ENCODE measurements at places on chromosomes 12 and 14.

DNA sequence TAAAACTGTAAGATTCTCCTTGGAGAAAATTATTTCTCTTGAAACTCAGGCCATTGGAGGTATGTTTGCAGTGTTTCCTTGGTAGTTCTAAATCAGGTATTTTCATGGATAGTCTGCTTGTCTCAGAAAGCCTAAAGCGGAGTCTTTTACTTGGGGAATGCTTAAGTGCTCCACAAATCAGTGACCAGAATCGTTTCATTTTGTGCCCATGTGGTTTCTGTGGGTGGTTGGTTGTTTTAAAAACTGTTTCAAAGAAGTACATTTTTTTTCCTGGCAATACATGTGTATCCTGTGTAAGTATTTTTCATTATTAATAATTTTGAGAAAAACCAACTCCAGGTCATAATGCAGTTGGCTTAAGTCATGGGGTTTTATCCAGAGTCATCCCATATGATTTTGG, 33.6 kb downstream of the CCDC91 start:
- no peak for DNase-seq

DNA sequence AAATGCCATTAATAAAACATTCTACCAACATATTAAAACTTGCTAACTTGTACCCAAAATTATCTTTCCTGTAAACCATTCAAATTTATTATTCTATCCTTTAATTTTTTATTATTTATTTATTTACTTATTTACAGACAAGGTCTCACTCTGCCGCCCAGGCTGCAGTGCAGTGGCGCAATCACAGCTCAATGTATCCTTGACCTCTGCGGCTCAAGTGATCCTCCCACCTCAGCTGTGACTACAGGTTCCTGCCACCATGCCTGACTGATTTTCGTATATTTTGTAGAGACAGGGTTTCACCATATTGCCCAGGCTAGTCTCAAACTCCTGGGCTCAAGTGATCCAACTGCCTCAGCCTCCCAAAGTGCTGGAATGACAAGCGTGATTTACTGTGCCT, 20.4 kb upstream of the LIN7A start:
- DNase-seq, result no peak

- DNase-seq, result peak; percentile 86
Observed at GRCh38 chr14:58744801-58745394, 107.1 kb downstream of the DACT1 start.

DNA sequence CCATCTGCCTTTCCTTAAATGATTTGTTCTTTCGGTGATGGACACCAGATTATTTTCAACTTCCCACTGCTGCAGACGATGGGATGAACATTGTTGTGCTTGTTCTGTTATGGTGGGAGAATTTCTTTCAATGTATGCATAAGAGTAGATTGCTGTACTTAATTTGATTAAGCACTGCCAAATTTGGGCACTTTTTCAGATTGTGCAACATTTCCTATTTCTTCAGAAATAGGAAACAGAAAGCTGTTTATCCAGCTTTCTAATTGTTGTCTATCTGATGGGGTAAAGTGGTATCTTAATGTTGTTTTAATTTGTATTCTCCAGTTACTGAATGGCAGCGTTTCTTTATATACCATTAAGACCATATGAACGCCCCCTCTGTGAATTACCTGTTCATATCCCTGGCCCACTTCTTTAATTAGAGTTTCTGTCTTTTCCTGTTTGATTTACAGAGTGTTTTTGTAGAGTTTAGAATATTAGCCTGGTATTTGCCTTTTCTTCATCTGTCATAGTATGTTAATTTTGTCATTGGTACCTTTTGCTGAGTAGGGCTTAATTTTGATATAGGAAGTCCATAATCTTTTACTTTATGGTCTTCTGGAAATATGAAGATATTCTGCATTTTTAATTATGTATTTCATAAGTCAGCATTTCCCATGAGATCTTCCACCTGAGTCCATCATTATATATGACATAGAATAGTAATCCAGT, 59.6 kb downstream of the DIP2B start:
- DNase-seq, result no peak

- no peak for DNase-seq
Observed at GRCh38 chr12:76679778-76680177, 84.1 kb upstream of the ZDHHC17 start.

DNA sequence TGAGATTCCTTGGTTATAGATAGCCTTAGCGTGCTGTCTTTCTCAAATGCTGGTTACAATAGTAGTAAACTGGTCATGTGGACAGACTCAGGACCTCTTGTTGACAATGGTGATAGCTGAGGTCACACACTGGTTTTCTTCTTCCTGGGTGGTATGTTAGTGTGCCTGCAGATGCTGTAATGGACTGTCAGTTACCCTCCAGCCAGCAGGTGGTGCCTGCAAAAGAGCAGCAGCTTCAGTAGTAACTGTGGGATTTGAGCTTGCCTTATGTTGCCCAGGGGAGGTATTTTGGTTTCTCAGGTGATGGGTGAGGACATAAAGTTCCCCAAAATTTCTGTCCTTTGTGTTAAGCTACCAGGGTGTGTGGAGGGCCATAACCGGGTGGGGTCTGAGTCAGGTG, 33.7 kb upstream of the SCAF11 start:
- DNase-seq, result no peak

DNA sequence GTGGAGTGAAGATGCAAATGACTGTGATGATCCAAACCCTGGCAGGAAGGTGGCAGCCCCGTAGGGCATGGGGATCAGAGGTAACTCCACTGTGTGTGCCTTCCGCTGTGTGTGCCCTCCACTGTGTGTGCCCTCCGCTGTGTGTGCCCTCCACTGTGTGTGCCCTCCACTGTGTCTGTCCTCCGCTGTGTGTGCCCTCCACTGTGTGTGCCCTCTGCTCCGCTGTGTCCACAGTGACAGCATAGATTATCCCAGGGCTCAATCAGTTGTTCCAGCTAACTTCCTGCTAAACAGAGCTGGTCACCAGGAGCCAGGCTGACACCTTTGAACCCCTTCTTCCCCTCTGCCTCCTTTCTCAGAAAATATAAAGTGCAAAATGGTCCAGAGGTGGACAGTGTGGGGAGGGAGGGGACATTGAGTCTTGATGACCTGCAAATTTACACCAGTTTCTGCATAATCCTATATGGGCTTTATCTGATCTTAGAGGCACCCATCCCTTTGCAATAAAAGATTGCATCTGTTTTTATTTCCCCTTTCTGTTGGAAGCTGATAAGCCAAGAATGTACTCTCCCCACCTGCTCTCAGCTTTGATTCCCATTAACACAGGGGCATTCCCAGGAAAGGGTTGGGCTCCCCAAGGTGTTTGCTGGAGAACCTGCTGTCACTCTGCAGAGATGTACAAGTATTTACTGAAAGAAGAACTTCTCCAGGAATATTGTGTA, 21.6 kb upstream of the HNF1A start:
- DNase-seq, result no peak

GRCh38 chr14:50057331-50057730, 59.0 kb downstream of the VCPKMT start:
- DNase-seq, result no peak

GRCh38 chr14:55697414-55697861, 117.4 kb downstream of the KTN1 start:
- no peak for DNase-seq

DNA sequence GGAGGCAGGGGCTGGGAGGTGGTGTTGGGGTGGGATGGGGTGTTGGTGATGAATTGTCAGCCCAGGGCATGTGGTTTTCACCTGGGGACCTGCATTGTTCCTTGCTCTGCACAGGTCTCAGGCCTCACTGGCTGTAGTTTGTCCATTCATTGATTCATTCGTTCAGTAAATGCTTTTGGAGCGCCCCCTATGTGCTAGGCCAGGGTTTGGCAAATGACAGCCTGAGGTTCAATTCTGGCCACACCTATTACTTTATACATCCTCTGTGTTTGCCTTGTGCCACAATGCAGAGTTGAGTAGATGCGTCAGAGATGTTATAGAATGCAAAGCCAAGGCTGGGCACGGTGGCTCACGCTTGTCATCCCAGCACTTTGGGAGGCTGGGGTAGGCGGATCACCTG, 4.7 kb downstream of the ADCK1 start:
- DNase-seq, result no peak

DNA sequence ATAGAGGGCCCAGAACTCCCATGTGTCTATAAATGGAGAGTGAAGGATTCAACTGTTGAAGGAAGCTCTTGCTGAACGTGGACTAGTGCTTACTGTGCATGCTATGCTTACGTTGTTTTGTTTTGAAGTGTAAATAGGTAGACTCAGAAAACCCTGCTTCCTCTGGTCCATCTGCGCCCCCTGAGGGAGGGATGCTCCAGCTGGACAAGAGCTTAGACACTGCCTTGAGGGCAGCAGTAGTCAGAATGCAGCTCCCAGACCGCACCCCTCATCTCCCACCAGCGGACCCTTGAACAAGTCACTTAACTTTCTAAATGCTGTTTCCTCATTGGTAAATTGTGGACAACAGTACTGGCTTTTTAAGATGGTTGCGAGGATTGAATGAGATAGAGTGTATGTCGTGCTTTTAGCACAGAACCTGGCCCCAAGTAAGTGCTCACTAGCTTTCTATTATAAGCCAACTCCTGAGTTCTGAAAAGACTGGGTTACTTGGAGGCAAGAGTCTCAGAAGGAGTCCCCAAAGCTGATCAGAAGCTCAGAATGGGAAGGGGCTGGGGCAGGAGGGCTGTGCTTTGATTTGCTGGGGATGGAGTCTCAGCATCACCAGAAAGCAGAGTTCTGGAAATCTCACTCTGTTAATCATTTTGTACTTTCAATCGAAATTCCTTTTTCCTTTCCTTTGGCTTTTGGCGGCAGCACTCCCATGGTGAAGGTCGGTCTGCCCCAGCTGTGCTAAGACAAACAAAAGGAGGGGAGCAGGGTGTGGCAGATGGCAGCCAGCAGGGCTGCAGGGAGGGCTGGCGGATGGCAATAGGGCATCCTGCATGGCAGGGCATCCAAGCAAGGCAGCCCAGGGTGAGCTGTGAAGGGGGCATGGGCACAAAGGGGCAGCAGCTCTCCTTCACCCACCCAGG, 15.6 kb downstream of the AGAP2 start:
- no peak for DNase-seq

GRCh38 chr12:105929192-105929591, 209.6 kb downstream of the NUAK1 start:
- no peak for DNase-seq

GRCh38 chr14:75543253-75543652, 21.0 kb downstream of the BATF start:
- DNase-seq, result no peak

- peak; percentile 2 for DNase-seq
Observed at GRCh38 chr12:107967170-107967569, 161.9 kb upstream of the WSCD2 start.

GRCh38 chr14:75406856-75407255, 21.0 kb upstream of the JDP2 start:
- DNase-seq, result no peak

- peak; percentile 68 for DNase-seq
Observed at GRCh38 chr14:35553808-35554207, 19.8 kb downstream of the INSM2 start.

GRCh38 chr14:89955745-89956660, at the start of gene TDP1:
Gene TDP1, plus strand, starts transcription at chr14:89955927. Its CDS starts 7,188 bp downstream, at chr14:89963115.
- peak; percentile 97 for DNase-seq

DNA sequence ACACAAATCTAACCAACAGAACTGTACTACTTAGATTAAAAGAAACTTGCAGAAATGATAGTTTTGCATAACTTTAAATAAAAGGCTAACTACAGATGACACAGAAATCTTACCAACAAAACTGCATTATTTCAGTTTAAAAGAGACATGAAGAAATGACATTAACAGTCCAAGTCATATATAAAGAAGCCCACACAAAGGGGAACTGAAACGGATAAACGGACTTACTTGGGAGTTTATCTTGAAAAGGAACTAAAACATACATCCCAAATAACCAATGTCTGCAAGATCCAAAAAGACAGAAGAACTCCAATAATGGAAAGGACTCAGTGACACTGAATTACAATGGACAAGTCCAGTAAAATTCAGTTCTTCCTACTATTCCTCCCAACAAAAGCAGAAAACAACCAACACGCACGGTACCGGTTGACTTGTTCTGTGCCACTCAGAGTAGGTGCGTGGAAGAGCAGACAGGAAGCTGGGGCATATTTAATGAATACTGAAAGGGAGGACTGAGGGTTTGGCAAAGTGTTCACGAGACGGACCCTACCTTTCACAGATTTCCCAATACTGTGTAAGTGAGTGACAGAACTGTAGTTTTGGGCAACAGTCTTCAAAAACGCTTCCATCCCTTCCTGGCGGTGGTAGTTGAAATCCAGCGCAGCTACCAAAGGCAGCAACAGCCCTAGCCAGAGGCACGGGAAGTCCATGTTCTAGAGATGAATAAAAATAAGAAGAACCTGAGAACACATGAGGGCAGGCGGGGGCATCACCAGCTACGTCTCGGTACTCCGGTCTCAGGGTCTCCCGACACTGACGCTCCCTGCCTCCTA, 627 bp downstream of the CPM start:
- DNase-seq, result peak; percentile 4

- DNase-seq, result peak; percentile 16
Observed at GRCh38 chr14:56555921-56556570, 23.6 kb upstream of the TMEM260 start.

DNA sequence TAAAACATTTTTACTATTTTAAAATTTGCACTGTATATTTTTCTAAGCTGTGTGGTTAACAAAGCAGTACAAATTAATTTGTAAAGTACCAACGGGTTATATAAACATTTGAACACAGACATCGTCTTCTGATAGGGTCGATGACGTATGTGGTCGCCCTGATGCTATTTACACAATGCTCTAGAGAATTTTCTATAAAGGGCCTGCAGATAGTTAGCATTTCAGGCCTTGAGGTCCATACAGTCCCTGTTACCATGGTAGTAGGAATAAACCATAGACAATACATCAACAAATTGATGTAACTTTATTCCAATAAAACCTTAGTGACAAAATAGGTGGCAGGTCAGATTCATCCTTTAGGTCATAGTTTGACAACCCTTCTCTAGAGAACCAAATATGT, 25.7 kb upstream of the PDZRN4 start:
- DNase-seq, result no peak

- DNase-seq, result no peak
Observed at GRCh38 chr12:122827258-122827657, 8.0 kb upstream of the HIP1R start.

DNA sequence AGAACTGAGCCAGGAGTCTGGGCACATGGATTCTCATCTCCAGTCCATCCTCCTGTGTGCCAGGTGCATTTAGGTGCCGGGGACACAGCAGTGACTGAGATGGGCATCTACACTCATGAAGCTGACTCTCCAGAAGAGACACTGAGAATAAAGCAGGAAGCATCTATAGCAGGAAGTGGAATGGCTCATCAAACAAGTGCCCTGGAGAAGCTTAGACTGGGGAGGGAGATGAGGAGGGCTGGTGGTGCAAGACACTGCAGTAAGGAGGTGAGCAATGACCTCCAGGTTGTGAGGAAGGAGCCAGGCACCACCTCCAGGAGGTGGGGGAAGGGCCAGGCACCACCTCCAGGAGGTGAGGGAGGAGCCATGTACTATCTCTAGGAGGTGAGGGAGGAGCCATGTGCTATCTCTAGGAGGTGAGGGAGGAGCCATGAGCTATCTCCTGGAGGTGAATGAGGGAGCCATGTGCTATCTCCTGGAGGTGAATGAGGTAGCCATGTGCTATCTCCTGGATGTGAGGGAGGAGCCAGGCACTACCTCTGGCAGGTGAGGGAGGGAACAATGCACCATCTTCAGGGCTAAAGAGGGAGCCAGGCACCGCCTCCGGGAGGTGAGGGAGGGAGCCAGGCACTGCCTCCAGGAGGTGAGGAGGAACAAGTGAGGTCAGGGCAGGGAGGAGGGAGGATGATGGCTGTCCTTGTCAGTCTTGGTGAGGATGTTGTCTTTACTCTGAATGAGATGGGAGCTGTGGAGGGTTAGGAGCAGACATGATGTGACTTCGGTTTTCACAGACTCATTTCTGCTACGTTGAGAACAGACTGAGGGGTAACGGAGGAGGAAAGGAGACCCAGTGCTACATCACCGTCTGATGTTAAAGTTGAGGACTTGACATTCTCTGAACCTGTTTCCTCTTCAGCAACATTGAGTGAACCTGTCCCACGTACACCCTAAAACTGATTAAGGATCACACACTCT, 961.9 kb upstream of the TMEM132C start:
- DNase-seq, result no peak
